ENCODE measurements at places on chromosomes 2 and 18.

GRCh38 chr2:234483568-234484251 is 13.2 kb downstream of the ARL4C start:
- peak; percentile 59 for DNase-seq

DNA sequence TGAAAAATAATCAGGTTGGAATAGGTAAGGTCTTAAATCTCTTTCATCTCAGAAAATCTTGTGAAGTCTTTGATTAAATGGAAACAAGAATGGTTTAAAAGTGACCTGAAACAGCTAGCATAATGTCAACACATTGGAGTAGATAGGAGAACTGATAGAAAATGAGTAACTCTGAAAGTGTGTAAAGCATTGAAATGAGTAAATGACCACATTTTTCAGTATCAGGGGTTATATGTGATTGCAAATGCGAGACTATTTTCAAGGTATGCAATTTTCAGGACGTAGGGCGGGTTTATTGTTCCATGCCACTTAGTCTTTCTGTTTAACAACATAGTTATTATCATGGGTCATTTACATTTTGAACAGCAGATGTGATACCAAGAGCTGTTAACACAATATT is 1383.2 kb downstream of the LRP1B start:
- no peak for DNase-seq

- no peak for DNase-seq
Measured at GRCh38 chr2:29013057-29013780, 32.1 kb downstream of the TOGARAM2 start.

DNA sequence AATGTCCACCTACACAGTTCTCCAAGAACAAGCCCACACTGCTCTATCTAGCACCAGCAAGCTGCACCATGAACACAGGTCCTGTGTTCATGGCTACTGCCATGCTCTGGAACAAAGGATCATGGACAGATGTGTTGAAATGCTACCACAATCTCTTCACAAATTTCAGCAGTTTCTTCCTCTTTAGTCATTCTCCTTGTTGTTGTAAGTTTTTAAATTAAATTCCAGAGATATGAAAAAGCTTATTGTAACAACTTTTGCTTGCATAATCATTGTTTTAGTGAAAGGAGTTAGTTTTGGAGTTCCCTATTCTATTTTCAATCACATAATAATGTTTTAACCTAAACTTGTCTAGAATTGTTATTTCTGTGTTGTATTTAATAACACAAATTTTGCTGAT is 17.2 kb upstream of the NAPG start:
- DNase-seq, result no peak

- DNase-seq, result no peak
Measured at GRCh38 chr18:49565612-49566011, 3.8 kb downstream of the LIPG start.

DNA sequence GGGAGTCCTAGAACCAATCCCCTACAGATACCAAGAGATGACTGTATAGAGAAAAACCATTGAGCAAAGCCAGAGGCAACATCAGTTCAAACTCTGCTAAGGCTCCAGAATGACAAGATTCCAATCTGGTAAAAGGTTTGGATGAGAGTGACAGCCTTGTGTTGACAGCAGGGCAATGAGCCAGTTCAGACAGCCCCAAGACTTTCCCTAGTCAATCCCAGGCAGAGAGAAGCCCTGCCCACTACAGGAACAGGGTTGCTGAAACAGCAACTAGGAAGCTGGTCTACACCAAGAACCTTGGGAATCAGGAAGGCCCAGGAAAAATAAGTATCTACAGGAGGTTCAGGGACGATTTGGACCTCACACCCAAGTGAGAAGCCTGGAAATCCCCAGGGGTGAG is 3.3 kb downstream of the PSTPIP2 start:
- no peak for DNase-seq

DNA sequence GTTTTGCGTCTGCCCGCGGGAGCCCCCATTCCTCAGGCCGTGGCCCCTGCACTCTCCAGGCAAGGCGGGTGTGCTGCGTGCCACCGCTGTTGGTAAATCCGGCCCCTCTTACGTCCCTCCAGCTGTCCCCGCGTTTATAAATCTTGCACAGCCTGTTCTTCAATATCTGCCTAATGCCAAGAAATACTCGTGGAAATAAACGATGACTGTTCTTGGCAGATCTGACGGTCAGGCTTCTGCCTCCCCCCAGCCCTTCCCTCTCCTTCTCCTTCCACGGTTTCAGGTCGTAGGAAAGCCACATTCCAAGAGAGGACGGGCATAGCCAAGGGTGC is 20.5 kb downstream of the ODC1 start:
- no peak for DNase-seq

GRCh38 chr2:216345846-216346245 is 26.4 kb downstream of the MARCHF4 start:
- no peak for DNase-seq

- no peak for DNase-seq
Measured at GRCh38 chr2:233856184-233856583, 1.8 kb upstream of the HJURP start.

DNA sequence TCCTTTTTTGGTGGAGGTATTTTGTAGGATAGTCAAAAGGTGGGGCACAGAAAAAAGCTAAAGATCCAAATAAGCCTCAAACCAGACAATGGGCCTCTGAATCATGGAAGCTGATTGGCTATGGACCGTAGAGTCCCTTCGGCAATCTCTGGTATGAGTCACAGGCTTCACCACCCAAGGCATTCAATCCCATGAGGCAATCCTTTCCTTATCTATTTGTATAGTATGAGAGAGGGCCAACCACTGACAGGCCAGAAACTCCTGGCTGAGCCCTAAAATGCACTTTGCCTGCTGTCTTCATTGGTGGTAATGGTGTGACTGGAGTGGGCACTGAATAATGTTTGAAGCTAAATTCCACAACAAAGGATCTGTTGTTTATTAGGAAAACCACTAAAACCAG is 38.7 kb upstream of the MEX3C start:
- no peak for DNase-seq

- DNase-seq, result no peak
Measured at GRCh38 chr2:8133363-8133762, 548.5 kb upstream of the ID2 start.

DNA sequence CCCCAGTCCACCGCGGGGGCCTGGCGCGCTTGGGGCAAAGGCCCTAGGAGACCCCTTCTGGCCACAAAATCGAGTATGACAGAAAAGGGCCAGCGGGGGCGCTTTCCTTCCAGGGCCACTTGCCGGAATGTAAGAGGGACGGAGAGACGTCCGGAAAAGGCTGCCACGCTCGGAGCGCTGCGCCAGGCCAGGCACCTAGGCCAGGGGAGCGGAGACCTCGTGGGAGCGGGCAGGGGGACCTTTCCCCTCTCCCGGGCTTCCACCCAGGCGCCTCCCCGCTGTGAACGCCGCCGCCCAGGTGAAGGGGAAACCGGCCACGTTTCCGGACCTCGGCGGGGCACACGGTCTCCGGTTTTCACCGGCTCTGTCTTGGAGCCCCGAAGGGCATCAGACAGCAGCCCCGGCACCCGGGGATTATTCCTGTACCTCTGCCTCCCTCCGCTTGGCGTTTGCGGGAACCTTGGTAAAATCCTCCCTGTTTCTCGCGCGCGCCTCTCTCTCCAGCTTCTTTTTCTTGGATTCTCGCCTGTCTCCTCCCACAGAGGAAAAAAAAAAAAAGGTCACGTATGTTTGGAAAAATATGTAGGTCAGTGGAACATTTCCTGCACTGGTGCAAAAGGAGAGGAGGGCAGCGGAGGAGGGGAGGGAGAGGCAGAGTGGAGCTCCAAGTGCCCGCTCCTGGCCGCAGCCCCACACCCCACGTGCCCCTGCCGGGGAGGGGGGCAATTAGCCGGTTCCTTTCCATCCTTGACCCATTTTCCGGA is 1.2 kb upstream of the NPAS2 start:
- no peak for DNase-seq

DNA sequence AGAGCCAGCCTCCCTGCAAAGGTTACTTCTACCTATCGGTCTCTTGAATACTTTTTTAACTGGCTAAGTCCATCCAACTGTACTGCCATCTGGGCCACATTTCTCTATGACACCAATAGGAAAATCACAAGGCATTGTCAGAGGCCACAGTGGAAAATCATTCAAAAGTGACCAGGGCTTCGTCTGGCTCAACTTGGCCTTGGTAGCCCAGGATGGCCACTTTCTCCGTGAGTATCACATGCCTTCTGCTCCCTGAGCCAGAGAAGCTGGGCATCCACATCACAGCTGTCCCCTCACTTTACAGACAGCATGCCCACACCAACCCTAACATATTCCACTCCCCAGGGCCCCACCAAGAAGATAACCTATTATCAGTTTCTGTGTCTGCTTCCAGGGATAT is 5.8 kb downstream of the CIB4 start:
- DNase-seq, result no peak

DNA sequence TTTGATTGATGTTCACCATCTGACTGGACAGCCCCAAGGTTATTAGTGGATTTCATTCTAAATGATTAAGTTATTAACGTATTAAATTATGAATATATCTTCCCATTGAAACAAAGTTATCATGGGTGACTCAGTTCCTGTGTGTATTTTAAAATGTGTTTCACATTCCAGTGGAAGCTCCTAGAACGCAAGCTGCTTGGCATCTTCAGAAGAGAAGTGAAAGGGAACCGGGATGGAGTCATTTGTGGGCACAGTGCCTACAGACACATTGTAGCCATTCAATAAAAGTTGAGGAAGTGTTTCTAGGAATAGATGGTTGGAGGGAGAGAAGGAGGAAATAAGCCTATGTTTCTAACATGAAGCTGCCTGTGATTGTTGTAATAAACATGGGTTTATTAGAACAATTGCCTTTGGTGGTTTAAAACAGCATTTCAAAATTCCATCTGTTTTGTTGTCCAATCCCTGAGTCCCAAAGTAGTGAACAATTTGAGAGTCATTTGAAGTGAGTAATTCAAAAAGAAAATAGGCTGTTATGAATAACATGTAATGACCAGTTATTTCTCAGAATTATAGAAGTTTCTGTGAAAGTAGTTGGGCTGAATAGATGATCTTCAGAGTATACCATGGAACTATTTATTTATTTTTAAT is 143.5 kb downstream of the PKP4 start:
- DNase-seq, result no peak
